ENCODE measurements at places on chromosomes 1 and 21.

- DNase-seq, result no peak
These were observed 537.4 kb upstream of the ZRANB2 start for GRCh38 chr1:71618191-71618590.

DNA sequence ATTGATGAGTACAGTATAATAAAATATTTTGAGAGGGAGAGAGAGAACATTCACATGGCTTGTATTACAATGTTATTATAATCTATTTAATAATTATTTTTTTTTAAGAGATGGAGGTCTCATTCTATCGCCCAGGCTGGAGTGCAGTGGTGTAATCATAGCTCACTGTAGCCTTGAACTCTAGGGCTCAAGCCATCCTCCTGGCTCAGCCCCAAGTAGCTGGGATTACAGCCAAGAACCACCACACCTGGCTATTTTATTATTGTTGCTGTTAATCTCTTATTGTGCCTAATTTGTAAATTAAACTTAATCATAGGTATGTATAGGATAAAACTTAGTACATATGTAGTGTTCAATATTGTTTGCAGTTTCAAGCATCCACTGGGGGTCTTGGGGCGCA is 57.8 kb downstream of the HS2ST1 start:
- no peak for DNase-seq

GRCh38 chr1:20540281-20540680 is 12.1 kb upstream of the FAM43B start:
- no peak for DNase-seq

DNA sequence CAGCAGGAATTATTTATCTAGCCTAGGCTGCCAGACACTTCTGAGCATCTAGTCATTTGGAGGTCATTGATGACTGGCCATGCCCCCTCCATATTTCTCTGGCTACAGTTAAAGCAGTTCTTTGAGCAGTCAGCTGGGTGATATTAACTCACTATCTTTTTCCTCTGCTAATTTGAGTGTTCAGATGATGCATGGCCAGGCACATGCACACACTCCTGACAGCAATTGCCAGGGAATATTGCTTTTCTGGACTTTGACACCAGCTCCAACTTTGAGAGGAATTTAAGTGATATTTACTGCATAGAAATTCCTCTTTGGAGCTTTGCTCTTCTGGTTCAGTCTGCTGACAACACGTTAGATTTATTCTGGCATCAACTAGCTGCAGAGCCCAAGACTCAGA is 52.6 kb downstream of the CD247 start:
- DNase-seq, result no peak

DNA sequence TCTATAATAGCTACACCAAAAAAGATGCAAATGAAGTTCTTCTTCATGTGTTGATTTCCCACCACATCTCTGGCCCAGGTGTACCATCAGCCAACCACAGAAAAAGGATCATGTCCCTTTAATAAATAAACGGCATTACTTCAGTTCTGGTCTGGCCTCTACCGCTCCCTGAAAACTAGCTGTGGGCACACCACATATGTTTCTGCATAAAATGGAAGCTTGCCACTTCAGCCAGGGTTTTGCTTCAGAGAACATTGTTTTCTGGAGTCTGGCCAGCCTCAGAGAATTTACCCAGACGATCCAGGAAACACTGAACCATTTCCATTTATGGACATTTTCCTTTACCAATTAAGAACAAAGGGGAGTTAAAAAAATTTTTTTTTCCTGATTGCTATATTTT is 5.8 kb upstream of the LAMC2 start:
- no peak for DNase-seq

DNA sequence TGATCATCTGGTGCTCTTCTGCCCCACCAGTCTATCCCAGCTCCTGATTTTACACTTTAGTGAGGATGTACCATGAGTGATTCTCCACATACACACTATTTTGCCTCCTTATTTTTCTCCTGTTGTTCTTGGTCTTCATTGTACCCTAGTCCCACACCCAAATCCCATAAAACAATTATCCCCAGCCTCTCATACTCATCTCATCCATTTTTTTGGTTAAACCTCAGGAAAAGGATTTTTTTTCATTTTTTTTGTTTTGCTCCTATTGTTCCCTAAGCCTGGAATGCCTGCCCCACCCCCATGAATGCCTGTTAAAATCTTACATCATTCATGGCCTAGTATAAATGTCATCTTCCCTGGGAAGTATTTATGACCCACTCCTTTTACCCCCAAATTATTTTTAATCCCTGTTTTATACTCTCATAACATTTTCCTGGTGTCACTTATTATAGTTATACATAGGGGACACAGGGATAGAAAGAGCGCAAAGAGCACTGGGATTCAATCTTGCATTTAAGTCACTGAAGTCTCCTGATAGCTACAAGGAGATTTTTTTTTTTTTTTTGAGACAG is 4.9 kb upstream of the LINGO4 start:
- DNase-seq, result no peak

DNA sequence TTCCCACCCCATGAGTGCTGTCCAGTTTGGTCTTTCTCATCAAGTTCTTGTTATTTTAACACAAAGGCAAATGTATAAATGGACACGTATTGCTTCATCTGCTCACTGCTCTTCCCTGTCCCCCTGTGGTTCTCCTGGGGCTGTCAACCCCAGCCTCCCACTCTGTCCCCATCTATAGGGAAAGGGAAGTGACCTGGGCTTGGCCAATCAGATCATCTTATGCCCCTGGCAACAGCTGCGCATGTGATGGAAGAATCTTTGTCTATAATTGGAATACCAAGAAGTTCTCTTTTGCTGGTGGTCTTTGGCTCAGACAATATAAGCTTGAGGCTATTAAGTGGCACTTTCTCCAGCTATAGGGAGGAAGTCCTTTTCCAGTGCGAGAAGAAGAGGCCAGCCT is 4.7 kb upstream of the CCSAP start:
- no peak for DNase-seq

DNA sequence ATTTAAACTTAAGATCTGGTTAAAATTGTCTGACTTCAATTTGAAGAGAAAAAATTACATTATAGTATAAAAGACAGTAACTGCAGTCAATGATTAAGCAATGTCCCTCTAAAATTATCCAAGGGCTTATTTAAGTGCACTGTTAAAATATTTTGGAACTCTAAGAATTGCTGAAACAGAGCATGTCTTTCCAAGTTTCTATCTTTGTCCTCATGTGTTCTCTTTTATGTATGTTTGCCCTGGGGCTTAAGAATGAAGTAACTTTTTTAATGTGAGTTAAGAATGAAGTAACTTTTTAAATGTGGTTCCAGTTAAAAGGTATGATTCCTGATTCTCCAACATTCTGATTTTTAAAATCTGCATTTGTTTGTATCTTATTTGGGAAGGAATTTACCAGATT is 69.0 kb upstream of the MARK1 start:
- DNase-seq, result no peak

- DNase-seq, result no peak
These were observed 199.7 kb upstream of the C8B start for GRCh38 chr1:57165546-57165945.

DNA sequence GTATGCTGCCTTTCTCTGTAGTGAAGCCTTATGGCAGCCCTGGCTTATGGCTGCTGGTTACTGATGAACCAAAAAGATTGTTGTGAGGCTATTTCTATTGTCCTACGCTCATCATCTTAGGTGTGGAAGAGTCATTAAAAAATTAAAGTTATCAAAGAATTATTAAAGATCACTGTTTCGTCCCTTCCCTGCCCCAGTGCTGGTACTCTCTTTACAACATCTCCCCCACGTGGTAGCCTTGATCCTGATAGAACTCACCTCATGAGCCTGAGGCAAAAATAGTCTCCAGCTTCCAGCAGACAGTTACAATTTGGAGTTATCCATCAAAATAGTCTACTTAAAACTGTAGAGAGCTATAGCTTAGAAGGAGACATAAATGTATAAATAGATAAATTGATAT is 201.5 kb downstream of the S1PR1 start:
- no peak for DNase-seq

GRCh38 chr21:32653326-32653901 is 41.2 kb upstream of the CFAP298 start:
- DNase-seq, result no peak

DNA sequence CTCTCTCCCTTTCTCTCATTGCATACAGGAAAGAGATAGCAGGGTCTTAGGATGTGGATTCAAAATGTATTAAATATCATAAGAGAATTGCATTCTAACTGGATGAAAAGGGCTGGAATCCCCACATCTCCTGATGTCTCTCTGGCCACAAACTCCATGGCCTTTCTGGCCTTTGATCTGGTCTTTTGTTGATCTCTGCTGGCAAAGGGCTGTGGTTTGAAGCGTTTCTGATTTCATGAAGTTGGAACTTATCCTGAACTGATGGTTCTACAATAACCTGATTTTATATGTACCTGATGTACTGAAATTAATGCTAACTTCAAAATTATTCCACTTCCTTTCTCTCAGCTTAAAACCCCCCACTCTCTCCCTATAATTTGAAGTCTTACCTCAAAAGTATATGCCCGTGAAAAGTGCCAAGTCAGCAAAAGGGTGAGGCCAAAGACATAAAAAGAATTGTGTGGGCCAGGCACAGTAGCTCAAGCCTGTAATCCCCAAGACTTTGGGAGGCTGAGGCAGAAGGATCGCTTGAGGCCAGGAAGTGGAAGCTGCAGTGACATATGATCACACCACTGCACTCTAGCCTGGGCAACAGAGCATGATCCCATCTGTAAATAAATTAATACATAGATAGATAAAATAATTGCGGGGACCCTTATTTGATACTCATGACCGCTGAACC is 6.4 kb upstream of the KIF14 start:
- no peak for DNase-seq

GRCh38 chr21:36883532-36884486 is 82.7 kb downstream of the HLCS start:
- no peak for DNase-seq

DNA sequence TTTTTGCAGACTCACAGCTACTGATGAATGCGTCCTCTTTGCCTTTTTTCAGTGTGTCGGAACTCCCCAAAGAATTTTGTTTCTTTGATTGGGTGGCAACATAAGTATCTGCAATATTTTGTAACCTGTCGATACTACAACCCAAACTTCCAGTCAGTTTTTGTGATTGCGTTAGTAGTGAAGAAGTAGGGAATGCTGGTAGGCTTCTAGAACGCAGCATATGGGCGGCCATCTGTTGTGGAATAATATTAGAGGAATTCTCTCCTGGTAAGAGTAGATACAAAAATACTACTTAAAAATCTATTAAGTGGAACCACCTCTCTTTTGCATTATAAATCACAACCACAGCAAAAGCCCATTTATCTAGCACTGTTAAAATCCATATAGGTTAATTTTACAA is 107.4 kb downstream of the LYST start:
- no peak for DNase-seq

DNA sequence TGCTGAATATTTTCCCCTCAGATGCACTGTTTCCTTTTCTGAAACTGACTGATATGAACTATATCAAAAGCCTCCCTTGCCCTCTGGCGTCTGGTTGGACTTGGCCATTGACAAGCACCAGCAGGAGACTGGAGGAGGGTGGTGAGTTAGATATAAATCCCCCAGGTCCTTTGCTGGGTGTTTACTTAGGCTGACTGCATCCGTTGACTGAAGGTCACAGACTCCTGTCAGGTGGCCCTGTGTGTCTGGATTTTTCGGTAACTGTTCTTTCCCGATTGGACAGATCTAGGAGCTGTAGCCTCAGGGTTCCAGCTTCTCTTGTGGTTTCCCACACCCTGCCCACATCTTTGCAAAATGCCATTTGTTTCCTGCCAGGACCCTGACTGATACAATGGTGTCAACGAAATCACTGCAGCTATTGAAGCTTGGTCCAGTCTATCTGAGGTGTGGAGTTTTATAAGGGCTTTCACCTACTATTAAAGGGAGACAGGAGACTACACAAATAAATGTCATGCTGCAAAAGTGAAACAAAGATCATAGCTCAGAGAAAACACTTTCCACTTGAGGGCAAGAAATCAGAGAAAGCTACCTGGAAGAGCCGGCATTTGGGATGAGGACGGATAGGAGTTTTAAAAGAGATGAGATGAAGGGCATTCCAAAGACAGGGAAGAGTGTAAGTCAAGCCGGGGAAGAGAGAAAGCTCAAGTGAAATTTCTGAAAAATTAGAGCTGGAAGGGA is 1.5 kb upstream of the MAGI3 start:
- DNase-seq, result no peak

GRCh38 chr21:36350282-36350910 is 30.4 kb downstream of the MORC3 start:
- no peak for DNase-seq

DNA sequence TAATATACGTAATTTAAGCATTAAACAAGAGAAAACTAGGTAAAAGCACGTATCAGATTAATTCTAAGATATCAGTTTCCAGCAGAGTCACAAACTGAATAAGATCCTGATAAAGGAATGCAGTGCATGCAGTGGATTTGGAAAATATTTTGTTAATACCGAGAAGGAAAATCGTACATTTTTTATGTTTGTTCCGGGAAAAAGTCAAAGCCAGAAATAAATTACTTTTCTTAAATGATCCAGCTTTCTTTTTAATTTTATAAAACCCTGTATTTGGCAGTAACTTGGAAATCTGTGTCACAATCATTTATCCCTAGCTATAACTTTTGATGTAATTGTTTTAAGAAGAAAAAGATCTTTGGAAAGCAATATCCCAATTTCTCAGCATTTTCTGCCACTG is 955 bp downstream of the PALMD start:
- DNase-seq, result no peak

- DNase-seq, result no peak
These were observed 116.4 kb downstream of the GDAP2 start for GRCh38 chr1:117812869-117813511.

DNA sequence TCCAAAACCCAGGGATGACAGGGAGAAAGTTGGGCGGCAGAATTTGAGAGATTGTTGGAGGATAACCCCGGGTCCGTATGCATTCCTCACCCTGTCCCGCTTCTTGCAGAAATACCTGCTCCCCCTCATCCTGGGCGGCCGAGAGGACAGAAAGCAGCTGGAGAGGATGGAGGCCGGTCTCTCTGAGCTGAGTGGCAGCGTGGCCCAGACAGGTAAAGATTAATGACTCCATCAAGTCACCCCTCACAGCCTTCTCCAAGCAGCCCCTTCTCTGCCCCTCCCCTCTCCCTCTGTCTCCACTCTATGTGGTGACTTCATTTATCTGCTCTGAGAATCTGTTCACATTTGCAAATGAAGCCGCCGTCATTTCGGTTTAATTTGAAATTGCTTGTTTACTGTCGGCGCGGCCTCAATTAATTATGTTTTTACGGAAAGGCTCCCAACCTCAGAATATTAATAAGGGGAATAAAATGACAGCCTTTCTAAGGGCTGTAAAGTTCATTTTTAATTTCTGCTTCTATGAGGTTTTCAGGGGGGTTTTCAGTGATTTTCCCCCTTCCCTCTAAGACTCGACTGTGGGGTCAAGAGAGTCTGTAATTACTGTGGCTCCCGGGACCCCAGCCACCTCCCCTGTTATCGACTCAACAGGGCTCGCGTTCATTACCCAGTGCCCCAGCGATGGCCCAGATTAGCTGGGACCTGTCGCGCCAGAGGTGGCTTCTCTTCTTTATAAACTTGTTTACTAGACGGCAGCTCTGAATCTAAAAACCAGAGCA is 148.3 kb downstream of the PEX14 start:
- DNase-seq, result no peak

DNA sequence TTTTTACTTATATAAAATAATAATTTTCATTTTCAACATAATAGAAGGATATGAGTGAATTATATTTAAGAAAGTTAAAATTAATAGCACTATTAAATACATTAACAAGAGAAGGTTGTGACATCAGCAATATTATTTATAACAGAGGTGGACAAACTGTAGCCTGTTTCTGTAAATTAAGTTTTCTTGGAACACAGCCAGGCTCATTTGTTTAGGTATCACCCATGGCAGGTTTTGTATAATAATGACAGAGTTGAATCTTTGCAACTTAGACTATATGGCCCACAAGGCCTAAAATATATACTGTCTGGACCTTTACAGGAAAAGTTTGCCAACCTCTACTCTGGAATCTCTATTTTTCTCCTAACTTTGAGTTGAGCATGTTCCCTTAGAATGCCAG is 42.8 kb upstream of the CACYBP start:
- DNase-seq, result no peak

All from activated naive CD4-positive, alpha-beta T cell treated with Interleukin-2 at 50 U/mL for 16 hours (primary cell).